ENCODE measurements at places on chromosomes 7 and 10.

DNA sequence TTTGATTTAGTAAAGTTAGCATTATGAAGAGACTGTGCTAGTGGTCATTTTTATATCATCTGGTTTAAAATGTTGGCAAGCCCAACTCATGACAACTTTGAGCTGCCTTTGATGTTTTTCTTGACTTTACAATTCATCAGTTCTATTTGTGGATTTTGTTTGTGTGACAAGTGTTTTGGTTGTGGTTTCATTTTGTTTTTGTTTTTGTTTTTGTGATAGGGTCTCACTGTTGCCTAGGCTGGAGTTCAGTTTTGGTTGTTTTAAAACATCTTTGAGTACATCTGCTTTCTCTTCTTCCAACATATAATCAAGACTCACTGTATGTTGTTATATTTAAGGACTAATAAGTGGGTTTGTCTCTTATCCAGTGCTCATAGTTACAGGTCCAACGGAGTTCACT, 17.6 kb upstream of the SFR1 start:
- no peak for DNase-seq

DNA sequence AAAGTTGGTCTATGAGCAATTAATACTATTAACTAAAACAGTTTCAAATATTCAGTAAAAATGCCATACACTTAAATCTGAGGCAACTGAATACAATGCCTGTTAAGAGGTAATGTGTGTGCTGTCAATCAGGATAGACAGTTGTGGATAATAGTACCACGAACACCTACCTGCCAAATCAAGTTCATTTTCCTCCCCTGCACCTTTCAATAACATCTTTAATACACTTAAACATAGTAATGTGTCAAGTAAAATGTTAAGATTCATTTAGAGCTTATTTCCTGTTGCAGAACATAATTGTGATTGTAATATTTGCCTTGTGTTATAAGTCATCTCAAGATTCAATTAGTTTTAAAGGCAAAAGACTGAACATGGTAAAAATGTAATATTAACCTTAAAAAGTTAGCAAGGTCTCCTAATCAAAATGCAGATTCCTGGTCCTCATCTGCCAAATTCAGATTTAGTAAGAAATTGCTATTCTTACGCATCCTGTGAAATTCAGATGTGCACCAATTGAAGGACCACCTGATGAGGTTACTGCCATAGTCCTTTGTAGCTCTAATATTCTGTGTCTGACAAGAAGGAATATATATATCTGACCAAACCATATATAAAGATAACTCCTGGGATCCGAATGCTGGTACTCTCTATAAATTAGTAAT, 37.1 kb downstream of the COL1A2 start:
- DNase-seq, result no peak

DNA sequence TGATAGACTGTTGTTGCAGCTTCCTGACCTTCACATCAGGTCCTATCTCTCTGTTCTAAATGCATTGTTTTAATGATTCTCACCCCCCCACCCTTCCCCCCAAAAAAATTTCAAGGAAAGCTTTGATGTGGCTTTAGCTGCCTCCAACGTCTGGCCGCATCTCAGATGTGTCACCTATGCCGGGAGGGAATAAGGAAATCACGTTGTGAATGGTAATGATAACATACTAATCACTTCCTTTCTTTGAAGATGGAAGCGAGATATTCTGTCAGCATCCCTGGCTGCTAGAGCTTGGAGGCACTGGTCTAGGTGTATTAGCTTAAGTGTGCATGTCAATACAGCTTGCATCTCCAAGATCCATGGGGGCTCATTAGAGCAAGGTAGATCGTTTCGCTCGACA, 89.6 kb downstream of the VTI1A start:
- no peak for DNase-seq

DNA sequence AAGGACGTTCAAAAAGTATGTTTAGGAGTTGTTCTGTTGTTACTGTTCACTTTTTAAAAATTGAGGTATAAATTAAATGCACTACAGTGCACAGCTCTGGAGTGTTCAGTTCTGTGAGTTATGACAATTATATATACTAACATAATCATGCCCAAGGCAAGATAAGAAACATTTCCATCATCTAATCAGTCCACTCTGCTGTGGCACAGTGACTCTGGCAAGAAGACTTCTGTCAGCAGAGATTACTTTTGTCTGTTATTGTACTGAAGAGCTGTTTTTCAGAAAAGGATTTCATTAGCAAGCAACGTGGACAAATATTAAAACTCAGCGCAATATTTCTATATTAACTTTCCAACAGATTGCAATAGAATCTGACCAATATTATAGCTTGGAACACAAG, 32.0 kb downstream of the ICA1 start:
- DNase-seq, result no peak

GRCh38 chr7:70698219-70698832, 433.6 kb upstream of the GALNT17 start:
- no peak for DNase-seq

DNA sequence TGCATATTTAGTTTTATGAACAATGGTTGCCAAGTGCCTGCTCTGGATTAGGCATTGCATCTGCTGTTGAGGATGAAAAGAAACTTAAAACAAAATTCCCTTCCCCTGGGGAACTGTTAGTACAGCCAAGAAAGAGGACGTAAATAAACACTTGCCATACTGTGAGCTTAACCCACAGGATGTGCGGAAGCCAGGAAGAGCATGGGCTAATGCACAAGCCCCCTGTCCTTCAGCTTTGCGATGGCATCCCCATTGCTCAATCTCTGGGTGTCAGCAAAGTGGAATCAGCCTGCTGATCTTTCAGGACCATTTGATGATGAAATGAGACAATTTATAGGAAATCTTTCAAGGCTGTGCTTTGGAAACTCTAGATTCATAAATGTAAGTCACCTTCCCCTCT, 399.9 kb upstream of the IGFBP3 start:
- DNase-seq, result no peak

GRCh38 chr10:14332903-14333302, 2.2 kb upstream of the FRMD4A start:
- no peak for DNase-seq

DNA sequence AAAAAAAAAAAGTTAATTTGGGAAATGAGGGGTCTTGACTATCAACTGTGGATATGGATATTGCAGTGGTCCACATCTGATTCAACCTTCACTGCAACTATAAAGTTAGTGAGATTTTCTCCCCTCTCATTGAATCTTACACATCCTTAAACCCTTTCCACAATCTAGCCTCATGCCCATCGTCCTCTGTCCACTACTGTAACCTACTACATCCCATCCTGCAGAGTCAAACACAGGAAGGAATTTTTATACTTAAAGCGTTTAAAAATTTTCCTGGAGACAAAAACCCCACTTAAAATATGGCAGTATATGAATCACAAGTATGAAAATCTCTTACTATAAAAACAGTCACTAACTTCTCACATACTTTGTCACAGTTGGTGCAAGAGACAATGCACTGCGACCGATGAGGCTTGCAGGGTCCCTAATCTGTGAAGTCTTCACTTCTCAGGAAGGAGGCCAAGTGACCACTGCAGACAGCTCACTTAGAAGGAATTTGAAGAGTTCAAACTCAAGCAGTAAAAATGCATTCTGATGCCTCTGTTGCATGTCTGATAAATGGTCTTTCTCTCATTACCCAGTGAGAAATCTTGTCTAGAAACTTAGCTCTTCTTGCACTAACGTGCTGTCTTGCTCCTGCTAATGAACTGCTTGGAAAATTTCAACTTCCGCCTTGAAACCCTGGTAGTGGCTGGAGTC, 50.3 kb upstream of the ST8SIA6 start:
- no peak for DNase-seq

- DNase-seq, result no peak
Measured at GRCh38 chr7:137195996-137196395, 147.5 kb downstream of the PTN start.

DNA sequence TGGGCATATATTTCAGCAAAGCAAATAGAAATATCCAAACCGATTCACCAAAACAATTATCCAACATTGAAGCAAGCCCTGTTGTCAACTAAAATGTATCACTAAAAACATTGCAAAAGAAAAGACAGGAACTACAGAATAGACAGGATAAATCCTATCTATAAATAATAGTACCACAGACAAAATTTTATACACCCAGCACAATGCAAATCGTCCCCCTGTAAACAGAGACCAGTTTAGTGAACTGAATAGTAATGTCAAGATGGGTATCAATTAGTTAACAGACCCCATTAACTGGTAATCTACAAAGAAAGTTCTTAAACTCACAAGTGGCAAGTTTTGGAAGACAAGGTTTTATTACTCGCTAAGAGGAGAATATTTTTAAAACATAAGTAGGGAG, 4.0 kb downstream of the ZC3HAV1 start:
- no peak for DNase-seq

DNA sequence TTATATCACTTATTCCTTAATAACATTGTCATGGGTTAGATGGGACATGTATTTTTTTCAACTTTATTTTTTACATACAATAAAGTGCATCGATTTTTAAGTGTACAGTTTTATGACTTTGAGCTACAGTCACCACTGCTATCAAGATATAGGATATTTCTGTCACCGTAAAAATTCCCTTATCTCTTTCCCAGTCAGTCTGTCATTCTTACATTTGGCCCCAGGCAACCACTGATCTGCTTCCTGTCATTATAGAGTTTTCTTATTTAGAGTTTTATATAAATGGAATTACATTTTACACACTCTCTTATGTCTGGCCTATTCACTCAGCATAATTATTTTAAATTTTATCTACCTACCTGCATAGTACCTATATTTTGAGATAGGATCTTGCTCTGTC, 145.2 kb downstream of the AUTS2 start:
- DNase-seq, result no peak

- DNase-seq, result no peak
Measured at GRCh38 chr7:69599286-69599954, 1.1 kb downstream of the AUTS2 start.

- DNase-seq, result no peak
Measured at GRCh38 chr10:69421611-69422308, 5.0 kb upstream of the TACR2 start.

- no peak for DNase-seq
Measured at GRCh38 chr7:34747867-34748727, 90.1 kb downstream of the NPSR1 start.
